ENCODE measurements at places on chromosomes 1 and 21.

- DNase-seq = no peak
Observed at GRCh38 chr1:112852276-112852675, 103.7 kb downstream of the SLC16A1 start.

- DNase-seq = no peak
Observed at GRCh38 chr1:9269078-9269501, 23.6 kb upstream of the SPSB1 start.

- DNase-seq = no peak
Observed at GRCh38 chr21:41242238-41242829, 74.3 kb upstream of the FAM3B start.

DNA sequence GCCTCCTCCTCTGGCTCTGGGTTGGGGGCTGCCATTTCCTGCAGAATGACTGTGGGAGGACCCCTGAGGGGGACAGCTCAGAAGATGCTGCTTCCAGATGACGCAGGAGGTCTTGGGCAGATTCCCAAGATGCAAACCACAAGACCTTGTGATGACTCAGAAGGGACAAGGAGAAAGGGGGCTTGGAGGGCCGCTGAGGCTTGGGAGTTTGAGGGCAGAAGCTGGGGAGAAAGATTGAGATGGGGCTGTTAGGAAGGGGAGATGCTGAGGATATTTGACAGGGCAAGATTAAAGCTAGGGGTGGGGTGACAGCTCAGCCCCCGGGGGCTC is 7.5 kb downstream of the PTPRU start:
- no peak for DNase-seq

- DNase-seq = no peak
Observed at GRCh38 chr1:59752556-59753414, 62.0 kb upstream of the HOOK1 start.

- peak; percentile 57 for DNase-seq
Observed at GRCh38 chr1:214416417-214416816, 135.0 kb downstream of the PTPN14 start.

- no peak for DNase-seq
Observed at GRCh38 chr21:44804762-44805161, 3.1 kb upstream of the UBE2G2 start.

GRCh38 chr1:201895913-201896807 is 7.5 kb downstream of the SHISA4 start:
- DNase-seq = peak; percentile 95

DNA sequence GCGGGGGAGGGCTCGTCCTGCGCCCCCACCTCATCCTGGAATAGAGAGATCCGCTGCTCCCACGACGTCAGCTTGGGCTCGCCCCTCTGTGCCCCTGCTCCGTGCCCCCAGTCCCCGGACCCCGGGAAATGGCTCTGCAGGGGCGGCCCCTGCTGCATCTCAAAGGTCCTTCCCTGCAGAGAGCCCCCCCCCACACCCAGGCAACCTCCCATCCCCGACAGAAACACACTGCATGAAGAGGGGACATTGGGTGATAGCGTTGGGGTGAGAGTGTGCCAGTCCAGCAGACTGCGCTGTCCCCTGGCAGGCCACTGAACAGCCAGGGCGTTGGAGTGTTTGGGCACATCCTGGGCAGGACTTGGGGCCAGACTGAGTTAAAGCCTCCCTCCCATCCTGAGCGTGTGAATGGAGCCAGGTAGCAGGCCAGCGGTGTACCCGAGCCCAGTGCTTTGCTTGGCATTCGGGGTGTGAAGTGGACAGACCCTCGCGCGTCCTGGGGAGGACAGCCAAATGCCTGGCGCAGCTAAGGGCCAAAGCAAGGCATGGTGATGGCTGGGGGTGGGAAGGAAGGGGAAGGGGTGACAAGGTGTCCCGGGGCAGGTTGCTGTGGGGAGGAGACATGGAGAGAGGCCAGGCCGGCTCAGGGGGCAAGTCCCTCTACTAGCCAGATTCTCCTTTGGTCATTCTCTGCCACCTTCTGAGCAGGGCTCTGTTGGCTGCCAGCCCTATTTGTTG is 633 bp upstream of the ETNK2 start:
- no peak for DNase-seq

GRCh38 chr1:207463571-207463970 is 9.4 kb downstream of the CR2 start:
- DNase-seq = no peak

- no peak for DNase-seq
Observed at GRCh38 chr21:14523234-14523633, 22.9 kb downstream of the SAMSN1 start.

DNA sequence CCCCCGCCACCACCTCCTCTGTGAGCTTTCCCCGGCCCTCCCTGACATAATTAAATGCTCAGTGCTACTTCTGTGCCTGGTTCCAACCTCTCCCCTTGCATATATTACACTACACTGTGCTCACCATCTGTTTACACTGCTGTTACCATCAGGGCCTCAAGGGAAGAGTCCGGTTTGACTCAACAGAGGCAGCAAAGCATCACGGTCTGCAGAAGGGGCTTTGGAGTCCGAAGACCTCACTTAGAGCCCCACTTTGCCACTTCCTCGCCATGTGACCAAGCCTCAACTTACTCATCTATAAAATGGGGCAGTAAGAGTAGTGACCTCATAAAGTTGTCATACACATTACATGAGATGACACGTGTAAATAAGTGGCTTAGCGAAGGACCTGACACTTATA is 27.4 kb downstream of the KCNN3 start:
- no peak for DNase-seq

DNA sequence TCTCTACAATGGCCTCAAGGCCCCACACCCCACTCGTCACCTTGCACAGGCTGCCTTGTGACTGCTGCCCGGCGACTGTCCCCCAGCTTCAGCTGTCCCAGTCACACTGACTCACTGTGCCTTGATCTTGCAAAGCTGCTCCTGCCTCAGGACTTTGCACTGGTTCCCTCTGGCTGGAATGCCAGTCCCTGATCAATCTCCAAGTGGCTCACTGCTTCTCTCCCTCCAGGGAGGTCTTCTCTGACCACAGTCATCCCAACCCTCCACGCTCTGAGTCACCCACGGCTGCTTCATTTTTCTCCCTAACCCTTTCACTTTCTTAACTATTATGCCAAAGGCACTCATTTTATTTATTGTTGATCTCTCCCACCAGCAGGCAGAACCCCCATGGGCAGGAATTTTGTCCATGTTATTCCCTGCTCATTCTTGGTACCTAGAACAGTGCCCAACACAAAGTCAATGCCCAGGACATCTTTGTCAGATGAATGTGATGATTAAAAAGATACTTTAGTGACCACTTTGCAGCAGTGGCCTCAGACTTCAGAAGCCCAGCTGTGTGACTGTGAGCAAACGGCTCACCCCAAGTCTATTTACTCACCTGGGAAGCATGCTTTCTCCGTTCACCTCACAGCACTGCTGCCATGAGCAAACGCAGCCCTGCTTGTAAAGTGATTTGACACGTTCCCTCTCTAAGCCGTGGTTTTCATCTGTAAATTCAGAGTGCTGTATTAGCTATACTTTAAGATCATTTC is 53.4 kb downstream of the ZBTB18 start:
- peak; percentile 24 for DNase-seq
